Stimulated activated CD4-positive, alpha-beta T cell treated with anti-CD3 and anti-CD28 coated beads, Interleukin-4, amount 100 ng/mL, for 1 hour (primary cell): ENCODE measurements at places on chromosomes 2 and 18.

- DNase-seq, result no peak
These were observed 365.2 kb downstream of the ZNF521 start for GRCh38 chr18:24986666-24987302.

DNA sequence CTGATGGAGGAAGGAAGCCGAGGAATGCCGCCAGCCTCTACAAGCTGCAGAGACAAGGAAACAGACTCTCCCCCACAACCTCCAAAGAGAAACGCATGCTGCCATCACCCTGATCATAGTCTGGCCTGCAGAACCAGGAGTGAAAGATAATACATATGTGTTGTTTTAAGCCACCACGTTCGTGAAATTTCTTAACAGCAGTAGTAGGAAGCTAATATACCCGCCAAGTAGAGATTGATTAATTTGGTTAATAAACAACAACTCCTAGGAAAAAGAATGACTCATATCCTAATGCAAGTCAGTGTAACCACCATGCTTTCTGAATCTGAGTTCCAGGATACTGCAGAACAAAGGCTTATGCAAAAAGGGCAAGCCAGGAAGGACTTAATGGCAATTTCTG is 36.6 kb downstream of the LONRF2 start:
- DNase-seq, result no peak

- no peak for DNase-seq
These were observed 363.6 kb downstream of the CTNNA2 start for GRCh38 chr2:79876430-79876829.

- no peak for DNase-seq
These were observed 150.7 kb downstream of the GALNT14 start for GRCh38 chr2:30987566-30987965.

- DNase-seq, result no peak
These were observed 75.2 kb upstream of the CTNNA2 start for GRCh38 chr2:79437433-79438267.

DNA sequence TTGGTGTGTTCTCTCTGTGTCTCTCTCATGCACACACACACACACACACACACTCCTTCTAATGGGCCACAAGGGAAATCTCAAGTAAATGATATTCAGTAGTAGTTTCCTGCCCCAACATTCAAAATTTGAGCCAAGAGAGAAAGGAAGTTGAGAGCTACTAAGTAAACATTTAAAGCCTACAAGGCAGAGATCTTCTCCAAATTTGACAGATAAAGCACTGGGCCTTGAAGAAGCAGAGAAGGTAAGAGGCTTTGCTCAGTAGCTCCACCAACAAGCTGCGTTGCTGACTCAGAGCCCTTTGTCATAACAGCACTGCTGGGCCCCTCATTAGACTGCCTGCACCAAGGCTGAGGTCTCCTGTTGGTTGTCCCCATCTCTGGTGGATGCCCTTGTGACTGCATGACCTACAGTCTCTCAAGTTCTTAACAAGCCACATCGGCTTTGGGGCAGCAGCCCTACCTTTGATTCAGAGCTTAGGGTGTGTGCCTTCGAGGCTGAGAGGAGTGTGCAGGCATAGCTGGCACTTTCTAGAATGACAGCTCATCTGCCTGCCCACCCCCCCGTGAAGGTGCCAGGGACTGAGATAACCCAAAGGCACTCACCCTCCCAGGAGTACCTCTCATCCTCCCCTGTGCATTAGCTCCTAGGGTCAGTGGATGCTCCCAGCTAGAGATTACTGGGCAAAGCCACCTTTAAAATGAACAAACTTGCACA is 32.3 kb upstream of the NEB start:
- DNase-seq, result no peak

DNA sequence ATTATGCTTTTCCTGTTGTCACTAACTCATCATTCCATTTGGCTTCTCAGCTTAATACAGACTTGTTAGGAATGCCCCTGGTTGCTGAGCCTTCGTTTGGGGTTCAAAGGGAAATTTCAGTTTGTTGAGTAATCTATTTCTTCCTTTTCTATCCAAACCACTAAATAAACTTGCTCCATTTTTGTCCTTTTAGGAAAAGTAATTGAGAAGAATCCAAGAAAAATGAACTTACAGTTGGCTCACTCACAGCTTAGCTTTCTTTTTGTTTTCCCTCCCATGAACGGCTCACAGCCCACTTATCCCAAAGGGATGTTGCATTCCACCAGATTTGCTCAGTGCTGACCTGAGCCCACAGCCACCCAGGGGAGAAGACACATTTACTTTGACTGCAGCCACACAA is 73.9 kb downstream of the SOX11 start:
- no peak for DNase-seq

- no peak for DNase-seq
These were observed 48.1 kb downstream of the DGKD start for GRCh38 chr2:233402346-233402745.

DNA sequence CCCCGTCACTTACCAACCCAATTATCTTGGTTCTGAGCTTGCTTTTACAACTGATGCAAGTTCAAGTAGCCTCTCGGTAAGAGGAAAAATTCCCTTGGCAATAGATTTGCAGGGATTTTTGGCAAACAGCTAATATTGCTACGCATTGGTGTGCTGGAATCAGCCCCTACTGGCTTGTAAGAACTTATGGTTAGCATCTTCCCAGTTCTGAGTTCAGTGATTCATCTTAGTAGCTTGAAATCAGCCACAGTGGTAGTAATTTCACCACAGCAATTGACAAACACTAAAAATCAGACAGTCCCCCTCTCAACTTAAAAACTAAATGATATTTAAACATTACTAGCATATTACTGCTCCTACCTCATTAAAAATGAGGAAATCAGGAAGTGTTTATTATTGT is 5.9 kb upstream of the RAX start:
- DNase-seq, result no peak

DNA sequence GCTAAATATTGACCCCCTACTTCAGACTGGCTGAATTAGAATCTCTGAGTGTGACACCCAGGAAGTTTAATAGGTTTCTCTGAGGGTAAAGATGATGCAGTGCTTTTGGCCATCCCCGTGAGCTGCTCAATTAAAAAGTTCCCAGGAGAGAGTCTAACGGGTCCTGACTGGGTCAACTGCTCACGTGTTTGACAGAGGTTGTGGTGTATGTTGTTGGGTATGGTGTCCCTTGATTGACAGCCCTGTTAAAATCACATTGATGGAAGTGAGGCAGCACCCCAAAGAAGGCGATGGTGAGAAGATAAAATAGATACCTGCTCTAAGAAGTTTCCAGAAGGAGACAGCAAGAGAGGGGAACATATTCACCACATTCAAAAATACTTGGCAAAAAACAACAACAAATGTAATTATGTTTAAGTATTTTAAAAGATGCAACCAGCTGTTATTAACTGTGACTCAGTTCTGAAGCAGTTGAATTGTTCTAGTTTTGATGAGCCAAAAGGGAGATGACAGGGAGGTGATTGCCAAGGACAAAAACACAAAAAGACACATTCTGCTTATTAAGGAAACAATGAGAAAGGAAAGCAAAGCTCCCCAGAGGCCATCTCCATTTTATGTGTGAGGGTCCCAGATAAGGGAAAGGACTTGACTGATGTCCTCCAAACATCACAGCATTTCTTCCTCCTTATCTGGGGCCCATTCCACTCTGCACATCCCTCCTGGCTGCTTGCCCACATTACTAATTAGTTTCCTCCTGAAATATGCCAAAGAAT is 11.5 kb upstream of the GMCL1 start:
- no peak for DNase-seq

GRCh38 chr2:104825124-104825865 is 28.6 kb upstream of the POU3F3 start:
- DNase-seq, result no peak

DNA sequence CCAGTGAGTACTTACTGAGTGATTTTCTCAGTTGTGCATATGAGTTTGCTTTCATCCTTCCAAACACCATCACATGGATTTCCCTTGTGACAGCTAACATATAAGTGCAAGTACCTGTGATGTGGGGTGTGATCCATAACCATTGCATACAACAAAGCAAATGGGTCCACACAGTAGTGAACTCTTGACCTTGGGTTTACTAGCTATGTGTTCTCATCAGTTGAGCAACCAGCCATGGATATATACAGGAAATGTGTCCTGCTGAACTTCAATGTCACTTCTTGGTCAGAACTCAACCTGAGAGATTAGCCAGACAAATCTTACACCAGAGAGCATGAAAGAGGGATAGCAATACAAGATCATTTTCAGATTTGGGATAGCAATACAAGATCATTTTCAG is 420.9 kb upstream of the KCNH7 start:
- no peak for DNase-seq
